ENCODE measurements at places on chromosomes 12 and 14.
A peak's percentile ranks its signal among the peaks of the same experiment; 100 is the strongest.

- no peak for DNase-seq
These were observed 238.1 kb downstream of the SLC2A13 start for GRCh38 chr12:39867631-39868327.

GRCh38 chr14:22531451-22532344 lies 57.3 kb downstream of the DAD1 start:
- DNase-seq, result no peak

DNA sequence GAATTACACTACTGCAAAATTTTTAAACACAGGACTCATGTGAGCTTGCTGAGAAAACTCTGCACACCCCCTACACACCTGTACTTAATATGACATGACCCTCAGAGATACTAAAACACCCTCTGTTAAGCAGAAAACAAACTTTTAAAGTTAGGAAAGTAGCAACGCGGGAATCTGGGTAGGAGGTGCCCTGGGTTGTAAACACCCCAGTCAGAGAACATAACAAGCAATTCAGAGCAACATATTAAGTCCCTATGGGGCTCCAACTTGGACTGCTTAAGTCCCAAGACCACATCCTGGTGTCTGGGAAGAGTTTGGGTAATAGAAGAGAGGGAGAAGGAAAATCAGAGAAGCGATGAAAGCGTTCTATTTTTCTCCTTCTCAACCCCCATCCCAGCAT lies 1.2 kb downstream of the ATF7 start:
- DNase-seq, result no peak

DNA sequence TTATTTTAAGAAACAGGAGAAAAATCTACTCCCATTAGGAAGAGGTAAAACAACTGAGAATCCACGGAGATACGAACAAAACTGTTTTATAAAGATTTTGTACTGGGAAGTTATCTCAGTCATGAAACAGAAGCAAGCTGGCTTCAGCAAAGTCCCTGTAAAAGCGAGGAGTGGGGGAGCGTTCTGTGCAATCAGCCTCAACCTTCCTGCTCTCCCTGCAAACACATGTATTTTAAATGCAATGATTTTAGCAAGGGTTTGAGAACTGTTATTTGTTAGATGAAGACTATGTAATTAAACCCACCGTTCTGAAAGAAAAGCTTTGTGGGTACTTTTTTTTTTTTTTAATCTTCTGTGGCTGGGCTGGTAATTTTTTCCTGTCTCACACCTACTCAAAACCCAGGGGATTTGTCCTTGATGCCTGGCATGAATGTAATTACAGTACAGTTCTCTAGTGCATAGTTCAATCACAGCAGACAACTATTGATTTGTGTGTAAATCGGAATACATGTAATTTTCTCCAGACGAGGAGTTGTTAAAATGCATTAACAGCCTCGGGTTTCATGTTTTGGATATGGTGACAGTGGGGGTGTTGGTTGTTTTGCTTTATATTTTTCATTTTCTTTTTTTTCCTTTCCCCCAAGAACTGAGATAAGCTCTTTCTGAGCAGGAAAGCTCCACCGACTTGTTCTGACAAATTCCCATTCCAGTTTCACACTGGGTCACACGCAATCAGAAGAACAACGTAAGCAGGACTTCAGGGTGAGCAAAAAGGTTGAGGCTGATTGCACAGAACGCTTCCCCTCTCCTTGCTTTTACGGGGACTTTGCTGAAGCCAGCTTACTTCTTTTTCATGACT lies 153.6 kb downstream of the PHLDA1 start:
- DNase-seq, result no peak

DNA sequence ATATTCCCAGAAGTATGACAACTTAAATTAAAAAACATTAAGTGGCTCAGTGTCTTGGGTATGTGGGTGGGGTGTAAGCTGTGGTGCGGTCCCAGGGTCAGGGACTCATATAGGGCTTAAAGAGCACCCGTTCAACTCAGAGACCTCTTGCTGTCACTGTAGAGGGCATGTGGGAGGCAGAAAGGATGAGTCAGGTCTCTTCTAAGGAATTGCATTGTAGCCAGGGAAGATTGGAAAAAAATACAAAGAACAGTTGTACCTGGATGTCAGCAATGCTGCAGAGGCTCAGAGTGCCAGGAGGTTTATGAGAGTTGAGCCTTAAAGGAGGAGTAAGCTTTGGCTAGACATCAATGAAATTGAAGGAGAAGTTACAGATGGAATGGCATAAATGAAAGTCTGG lies 104.1 kb downstream of the MYRFL start:
- DNase-seq, result no peak

GRCh38 chr14:99731547-99732435 lies 47.7 kb downstream of the CYP46A1 start:
- DNase-seq, result no peak

- no peak for DNase-seq
These were observed 90.1 kb downstream of the NUAK1 start for GRCh38 chr12:106048676-106049075.

DNA sequence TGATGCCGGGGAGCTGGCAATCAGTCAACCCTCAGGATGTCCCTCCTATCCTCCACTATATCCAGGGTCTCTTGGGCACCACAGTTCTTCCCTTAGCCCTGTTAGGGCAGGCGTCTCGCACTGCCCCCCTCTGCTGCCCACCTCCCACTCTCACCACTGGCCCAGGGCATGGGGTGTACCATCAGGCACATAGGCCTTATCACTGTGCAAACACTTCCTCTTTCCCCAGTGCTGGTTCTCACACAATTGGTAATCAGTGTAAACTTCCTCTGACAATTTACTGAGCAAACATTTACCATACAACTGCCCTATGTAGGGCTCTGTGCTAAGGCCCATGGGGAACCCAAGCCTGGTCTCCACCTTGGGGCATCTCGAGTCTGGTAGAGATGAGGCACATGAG lies 20.1 kb upstream of the TMED10 start:
- DNase-seq, result no peak

DNA sequence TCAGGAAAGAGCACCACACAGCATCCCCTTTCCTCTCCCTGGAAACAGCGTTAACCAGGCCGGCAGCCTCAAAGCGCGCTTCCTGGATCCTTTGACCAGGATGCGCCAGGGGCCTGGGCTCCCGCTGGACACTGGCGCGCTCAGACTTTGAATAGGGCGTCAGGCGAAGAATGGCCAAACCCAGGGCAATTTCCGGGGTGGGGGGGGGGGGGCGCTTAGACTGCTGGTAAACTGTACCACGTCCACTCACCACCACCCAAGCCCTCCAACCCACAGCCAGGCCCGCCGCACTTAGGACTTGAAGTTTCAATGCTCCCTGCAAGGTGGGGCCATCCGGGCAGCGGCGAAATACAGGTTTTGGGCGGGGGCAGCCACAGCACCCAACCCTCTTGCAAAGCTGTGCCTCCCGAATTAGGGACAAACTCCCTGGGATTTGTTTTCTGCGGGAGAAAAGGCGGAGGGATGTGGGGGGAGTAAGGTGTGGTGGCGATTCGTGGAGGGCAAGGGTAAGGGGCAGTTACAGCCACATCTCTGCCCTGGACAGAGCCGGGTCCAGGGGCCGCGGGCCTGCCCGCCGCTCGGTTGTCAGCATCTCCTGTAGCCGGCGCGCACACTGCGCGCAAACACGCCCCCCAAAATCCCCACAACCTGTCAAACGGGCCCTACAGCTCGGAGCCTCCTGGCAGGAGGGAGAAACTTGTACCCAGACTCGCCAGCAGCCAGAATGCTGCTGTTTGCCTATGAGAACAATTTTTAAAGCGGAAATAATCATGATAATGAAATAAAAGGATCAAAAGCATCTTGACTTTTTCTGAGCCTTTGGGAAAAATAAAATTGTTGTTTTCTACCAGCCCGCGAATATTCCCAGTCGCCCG lies 958 bp downstream of the RTN1 start:
- no peak for DNase-seq

- DNase-seq, result peak; percentile 31
These were observed 460.4 kb downstream of the DPF3 start for GRCh38 chr14:72433511-72433910.

GRCh38 chr12:80472236-80472635 lies 28.2 kb downstream of the PTPRQ start:
- no peak for DNase-seq

GRCh38 chr14:90056826-90057225 lies 5.0 kb upstream of the KCNK13 start:
- no peak for DNase-seq

DNA sequence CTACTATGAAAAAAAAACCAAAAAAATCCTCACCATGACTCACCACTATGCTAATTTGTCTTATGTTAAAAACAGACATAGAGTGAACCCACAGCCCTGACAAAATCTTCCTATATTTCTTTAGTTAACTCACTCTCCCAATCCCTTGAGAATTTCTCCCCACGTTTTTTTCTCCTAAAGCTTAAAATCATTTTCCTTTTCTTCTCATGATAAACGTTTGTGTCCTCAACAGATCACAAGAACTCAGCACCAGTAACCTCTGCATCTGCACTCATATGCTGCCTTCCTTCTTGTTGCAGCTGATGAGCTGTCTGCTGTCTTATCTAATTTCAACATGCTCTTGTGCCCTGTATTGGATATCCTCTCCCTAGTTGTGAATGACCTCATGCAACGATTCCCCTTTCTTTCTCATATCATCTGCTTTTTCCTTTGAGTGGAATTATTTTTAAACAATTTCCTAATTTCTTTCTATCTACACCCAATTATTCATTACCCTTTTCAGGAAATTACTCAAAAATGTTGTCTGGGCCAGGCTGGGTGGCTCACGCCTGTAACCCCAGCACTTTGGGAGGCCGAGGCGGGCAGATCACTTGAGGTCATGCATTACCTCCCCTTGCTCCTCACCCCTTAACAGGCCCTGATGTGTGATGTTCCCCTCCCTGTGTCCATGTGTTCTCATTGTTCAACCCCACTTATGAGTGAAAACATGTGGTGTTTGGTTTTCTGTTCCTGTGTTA lies 427.5 kb upstream of the MGAT4C start:
- no peak for DNase-seq

GRCh38 chr14:50670196-50670865 lies 2.2 kb upstream of the SAV1 start:
- no peak for DNase-seq

DNA sequence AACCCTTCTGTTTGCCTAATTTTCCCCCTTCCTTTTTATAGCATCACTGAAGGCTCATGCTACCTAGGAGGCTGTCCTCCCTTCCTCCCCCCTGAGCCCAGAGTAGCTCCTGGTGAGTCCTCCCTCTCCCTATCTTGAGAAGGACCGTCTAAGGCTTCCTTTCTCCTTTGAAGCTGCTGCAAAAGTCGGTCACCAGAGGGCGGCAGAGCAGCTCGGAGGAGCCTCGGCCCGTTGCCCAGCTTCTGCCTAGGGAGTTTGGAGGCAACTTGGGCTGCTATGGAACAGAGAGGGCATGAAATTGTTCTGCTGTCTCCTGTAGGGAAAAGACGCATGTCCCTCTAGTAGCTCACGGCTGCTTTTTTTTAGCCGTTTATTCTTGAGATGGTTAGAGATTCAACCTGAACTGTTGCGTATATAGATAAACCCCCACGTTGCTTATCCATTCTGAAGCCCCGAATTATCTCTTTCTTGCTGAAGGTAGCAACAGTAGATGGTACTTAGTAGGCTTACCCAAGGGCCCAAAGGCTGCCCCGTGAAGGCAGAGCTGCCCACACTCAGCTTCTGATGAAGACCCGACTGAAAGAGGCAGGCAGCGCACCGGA lies 5.7 kb downstream of the WNT5B start:
- peak; percentile 77 for DNase-seq

GRCh38 chr14:51290132-51290531 lies 50.1 kb downstream of the TMX1 start:
- no peak for DNase-seq

- no peak for DNase-seq
These were observed 66.9 kb upstream of the ACTN1 start for GRCh38 chr14:69045857-69046475.

- no peak for DNase-seq
These were observed 283 bp downstream of the LMO3 start for GRCh38 chr12:16605642-16606116.

DNA sequence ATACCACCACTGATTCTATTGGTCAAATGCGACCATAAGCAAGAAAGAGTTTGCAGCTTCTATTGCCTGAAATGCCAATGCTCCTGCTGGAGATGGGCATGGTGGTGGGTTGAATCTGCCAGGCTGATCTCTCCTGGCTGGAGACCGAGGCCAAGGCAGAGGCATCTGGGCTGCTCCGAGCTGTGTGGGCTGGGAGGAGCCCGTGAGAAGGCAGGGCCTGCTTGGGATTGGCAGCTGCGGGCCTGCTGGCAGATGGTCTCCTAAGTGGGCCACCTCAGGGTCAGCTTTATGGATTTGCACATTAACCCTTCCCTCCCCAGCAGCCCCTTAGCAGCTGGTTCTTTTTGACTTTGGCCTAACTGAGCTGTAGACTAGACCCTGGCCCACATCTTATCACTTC lies 25.4 kb downstream of the SRRM4 start:
- DNase-seq, result no peak

DNA sequence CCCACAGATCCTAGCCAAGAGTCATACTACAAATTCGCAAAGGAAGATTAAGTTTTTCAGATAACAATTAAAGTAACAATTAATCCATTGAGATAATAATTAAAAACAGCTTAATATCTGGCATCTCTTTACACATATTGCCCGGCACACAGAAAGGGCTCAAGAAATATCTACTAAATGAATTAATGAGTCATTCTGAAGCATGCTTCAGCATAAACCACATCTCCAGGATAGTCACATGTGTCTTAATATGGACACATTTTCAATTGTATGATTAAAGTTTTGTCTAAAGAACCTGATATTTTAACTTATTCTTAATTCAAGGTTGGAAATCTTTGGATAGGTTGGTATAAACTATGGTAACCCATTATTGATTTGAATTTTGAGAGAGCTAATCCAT lies 9.6 kb downstream of the ITPR2 start:
- no peak for DNase-seq

GRCh38 chr12:105262461-105263184 lies 26.6 kb upstream of the APPL2 start:
- DNase-seq, result no peak

GRCh38 chr14:101071493-101071906 lies 168.0 kb upstream of the RTL1 start:
- DNase-seq, result no peak

DNA sequence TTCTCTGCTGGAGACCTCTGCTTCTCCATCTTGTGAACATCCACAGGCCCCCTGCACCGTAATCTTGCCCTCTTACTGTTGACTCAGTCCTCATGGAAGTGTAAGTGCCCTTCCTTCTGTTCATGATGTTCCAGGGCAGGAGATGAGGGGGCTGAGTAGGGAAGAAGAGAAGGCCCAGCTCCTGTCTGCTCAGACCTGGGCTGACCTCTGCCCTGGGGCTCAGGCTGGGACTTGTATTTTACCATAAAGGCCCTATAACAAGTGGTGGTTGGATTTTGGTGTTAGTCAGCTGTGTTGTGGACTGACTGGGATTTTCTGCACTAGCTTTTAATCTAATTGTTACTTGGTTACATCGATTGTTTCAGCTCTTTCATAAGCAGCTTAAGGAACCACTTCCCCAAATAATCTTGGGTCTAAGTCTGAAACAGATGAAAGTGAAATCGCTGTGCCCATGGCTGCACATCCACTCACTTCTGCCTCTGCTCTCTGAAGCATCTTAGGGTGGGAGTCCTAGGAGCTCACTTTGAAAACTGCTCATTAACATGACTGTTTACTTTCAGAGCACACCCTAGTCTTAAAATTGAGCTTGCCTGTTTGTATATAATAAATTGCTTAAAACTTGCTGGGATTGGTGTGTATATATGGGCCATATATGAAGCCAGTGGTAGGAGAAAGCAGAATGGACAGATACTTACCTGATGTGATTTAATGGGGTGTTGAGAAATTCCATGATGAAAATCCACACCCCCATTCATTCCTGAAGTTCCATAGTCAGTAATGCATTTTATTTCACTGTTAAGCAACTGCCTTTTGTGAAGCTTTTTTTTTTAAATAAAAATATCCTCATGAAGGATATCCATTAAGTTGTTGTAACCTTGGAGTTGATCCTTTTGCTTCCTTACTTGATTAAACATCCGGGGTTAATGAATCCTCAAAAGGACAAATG lies 17.7 kb downstream of the C12orf71 start:
- DNase-seq, result no peak
